Aorta (tissue), 5 donors: ENCODE measurements at places on chromosomes 12 and 14. TPM values are rescaled to one million over a fixed set of nuclear protein-coding genes. Genes with fewer than 3 reads are reported as not detected.

DNA sequence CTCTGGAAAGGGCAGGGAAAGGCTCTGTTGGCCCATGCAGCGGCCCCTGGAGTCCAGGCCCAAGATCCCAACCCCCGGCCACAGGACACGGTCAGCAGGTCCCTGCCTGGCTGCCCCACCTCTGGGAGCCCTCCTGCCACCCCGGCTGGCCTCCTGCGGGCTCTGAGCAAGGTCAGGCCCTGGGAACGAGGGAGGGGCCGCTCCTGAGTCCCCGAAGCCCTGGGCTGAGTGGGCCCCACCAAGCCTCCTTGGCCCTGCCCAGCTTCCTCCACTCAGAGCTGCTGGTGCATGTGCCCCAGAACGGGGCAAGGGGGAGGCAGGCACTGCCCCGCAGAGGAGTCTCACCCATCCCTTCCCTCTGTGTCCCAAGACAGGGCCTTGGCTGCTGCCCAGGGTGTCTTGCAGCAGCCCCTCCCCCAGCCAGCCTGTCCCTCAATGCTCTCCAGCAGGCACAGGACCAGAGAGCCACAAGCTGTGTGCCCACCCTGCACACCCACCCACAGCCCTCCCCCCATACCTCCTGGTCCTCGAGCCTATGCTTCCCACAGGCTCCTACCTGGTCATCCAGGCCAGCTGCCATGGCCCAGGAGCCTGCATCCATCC lies 7.4 kb upstream of the C14orf180 start:
- DNase-seq: no peak
- H3K4me3 ChIP-seq: no peak overlapping the region
- H3K27me3 ChIP-seq: no peaks in the 10 kb centered on the region
- no peak overlapping the region for H3K27ac ChIP-seq

- no peaks in the 10 kb centered on the region for H3K4me1 ChIP-seq
- no peaks in the 10 kb centered on the region for H3K36me3 ChIP-seq
- no peak overlapping the region for H3K27ac ChIP-seq
- H3K27me3 ChIP-seq: no peaks in the 10 kb centered on the region
- DNase-seq: no peak
Measured at GRCh38 chr12:56546680-56547079, 25.1 kb downstream of the RBMS2 start.

The PRB2 gene
- polyA plus RNA-seq: not detected

The LYZ gene
- 15.1 TPM for polyA plus RNA-seq

The CLEC4C gene
- not detected for polyA plus RNA-seq

The STXBP6 gene
- polyA plus RNA-seq: 0.05 TPM
